Umbilical cord (tissue), 2 donors: ENCODE measurements at places on chromosomes 12 and 14.
A peak's percentile ranks its signal among the peaks of the same experiment; 100 is the strongest.

GRCh38 chr12:42992826-42993225 lies 403.3 kb upstream of the PRICKLE1 start:
- peak; percentile 64 for DNase-seq

GRCh38 chr12:66035288-66035966 lies 95.1 kb downstream of the LLPH start:
- peak; percentile 71 for DNase-seq

GRCh38 chr12:96876966-96877365 lies 30.1 kb upstream of the NEDD1 start:
- no peak for DNase-seq

GRCh38 chr14:33918256-33918655 lies 32.6 kb downstream of the EGLN3 start:
- no peak for DNase-seq

- no peak for DNase-seq
Measured at GRCh38 chr12:121355818-121356217, 3.6 kb upstream of the ANAPC5 start.

- no peak for DNase-seq
Measured at GRCh38 chr14:50750323-50750722, 80.6 kb downstream of the NIN start.

- no peak for DNase-seq
Measured at GRCh38 chr12:117359029-117359845, 2.2 kb downstream of the NOS1 start.

GRCh38 chr14:67440513-67440912 lies 28.5 kb upstream of the PLEK2 start:
- DNase-seq, result no peak

- DNase-seq, result no peak
Measured at GRCh38 chr14:75645056-75645455, 15.6 kb downstream of the ERG28 start.

DNA sequence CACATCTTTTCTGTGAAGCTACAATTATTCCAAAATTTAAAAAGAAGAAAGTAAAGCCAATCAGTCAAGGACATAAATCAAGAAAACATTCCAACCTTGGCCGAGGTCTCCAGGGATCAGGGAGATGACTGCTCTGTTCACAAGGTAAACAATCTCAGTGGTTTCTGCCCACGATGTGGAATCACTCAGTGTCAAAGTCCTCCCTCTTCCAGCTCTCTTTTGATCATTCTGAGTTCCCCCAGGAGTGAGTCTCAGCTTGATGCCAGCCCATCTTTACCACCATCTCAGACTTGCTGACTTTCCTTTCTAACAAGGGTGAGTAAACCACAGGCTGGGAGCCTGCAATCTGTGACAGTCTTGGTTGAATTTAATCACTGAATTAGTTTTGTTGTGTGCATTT lies 4.8 kb upstream of the SERPINA9 start:
- DNase-seq, result no peak

- no peak for DNase-seq
Measured at GRCh38 chr12:119156401-119157044, 22.2 kb upstream of the HSPB8 start.

GRCh38 chr12:27330846-27331245 lies 1.8 kb upstream of the BMAL2 start:
- DNase-seq, result no peak

DNA sequence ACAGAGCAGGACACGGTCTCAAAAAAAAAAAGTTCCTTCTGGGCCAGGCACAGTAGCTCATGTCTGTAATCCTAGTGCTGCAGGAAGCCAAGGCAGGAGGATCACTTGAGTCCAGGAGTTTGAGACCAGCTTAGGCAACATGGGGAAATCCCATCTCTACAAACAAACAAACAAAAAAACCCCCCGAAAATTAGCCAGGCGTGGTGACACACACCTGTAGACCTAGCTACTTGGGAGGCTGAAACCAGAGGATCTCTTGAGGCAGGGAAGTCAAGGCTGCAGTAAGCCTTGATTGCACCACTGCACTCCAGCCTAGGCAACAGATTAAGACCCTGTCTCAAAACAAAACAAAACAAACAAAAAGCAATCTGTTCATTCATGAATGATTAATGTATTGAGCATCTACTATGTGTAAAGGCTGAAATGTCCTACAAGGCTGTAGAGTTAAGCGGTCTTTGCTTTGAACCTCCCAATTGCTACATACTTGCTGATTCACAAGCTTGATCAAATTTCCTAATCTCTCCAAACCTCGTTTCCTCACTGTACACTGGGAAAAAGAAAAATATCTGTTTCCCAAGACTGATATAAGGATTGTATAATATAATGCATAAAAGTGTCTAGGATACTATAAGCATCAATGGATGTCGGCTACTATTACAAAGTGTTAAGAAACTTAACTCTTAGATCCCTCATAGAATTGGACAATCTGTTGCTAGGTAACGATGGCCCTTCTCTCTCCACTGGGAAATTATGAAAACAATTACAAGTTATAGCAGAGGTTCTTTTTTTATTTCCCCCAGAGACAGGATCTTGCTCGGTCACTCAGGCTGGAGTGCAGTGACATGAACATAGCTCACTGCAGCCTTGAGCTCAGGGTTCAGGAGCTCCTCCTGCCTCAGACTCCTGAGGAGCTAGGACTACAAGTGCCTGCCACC lies 7.9 kb upstream of the RILPL2 start:
- no peak for DNase-seq

GRCh38 chr12:68971404-68971803 lies 38.4 kb upstream of the CPM start:
- no peak for DNase-seq

DNA sequence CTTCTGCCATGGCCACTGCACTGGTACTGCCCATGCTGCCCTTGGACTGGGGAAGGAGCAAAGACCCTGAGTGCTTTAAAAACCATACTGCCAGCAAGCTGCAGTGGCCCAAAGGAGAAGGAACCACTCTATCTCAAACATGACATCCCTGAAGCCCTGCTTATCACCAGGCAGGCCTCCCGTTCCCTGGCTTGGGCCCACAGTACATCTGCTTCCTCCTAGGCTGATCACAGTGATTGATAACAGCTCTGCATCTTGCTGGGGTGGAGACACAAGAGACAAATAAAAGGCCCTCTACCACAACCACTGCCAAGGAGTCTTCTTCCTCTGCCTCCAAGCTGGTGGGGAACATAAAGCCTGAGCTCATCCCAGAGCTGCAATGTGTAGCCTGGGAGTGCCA lies 567.5 kb downstream of the TRHDE start:
- DNase-seq, result no peak

GRCh38 chr12:53195516-53196420 lies 11.3 kb downstream of the ITGB7 start:
- no peak for DNase-seq

GRCh38 chr14:53539489-53540126 lies 386.5 kb upstream of the DDHD1 start:
- DNase-seq, result peak; percentile 89

DNA sequence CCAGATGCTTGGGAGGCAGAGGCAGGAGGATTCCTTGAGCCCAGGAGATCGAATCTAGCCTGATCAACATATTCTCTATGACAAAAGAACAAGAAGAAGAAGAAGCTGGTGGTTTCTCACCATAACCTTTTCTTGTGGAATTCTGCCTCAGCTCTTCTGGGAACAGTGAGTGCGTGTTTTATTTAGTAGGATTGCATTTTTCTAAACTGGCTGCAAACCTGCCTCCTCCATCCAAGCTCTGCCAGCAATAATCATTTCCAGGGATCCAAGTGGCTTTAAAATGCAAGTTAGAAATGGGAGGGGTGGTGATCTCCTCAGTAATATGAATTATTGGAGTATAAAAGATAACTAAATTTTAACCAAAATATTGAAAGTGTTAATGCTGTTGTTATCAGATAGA lies 46.1 kb upstream of the MMP17 start:
- DNase-seq, result no peak

GRCh38 chr12:105431537-105432100 lies 101.1 kb downstream of the C12orf75 start:
- peak; percentile 54 for DNase-seq

DNA sequence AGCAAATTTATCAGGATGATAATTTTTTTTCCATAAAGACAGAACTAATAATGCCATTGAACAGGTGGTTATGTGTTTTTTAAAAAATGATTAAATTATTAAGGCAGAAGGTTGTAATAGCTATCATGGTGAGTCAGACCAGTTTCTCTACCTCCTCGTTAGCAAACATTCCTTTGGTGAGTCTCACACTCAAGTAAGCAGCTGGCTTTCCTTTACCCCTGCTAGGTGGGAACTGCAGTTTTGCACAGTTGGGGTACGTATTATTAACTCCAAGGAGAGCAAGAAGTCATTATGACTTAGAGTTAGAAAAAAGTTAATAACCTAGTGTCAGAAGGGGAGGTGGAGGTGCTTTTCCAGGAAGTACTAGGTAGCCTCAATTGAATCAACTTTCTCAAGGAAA lies 165.3 kb downstream of the SNAPC1 start:
- peak; percentile 24 for DNase-seq

DNA sequence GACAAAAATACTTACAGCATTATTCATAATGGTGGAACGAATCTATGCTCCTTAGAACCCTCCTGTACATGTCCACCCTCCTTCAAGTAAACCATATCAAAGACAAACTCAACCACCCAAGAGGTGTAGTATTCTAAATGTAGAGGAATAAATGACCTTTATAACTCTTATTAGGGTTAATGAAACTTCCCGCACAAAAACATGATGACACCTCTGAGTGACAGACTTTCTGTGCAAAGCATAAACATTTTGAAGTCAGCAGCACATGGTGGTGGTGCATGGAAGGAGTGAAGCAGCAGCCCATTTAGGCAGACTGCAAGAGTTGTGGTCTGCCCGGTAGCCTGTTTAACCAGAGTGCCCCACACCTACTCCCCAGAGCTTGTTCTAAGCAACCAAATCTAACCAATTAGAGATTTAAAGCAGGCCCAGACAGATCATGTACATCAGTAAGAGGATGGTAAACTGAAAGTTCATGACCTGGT lies 615 bp upstream of the ASB8 start:
- DNase-seq, result no peak

DNA sequence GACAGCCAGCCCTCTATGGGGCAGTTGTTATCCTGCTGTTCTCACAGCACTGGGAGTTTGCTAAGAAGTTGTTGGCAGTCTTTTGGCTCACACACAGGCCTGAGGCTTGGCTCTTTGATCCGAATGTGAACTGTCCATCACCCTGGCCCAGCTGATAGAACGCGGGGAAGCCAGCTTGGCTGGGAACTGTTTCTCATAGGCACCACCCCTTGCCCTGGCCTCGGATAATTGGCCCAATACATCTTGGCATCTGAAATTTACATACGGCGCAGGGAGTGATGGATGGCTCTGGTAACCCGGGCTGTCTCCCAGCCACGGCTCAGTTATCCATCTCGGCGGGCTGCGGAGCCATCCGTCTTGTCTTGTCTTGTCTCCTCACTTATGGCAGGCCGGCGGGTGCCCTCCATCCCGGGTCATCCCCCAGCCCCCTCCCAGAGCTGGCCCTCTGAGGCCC lies 164.1 kb downstream of the PHETA1 start:
- no peak for DNase-seq

DNA sequence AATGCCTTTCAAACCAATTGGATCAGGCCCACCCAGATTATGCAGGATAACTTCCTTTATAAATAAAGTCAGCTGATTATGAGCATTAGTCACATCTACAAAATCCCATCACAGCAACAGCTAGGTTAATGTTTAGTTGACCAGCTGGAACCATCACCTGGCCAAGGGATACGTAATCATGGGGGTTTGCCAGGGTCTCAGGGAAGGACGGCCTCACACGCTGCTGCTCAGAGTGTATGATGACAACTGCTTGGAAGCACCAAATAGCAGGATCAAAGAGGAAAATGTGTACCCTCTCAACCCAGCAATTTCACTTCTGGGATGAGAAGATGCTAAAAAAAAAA lies 162.6 kb downstream of the SLC15A4 start:
- DNase-seq, result no peak

DNA sequence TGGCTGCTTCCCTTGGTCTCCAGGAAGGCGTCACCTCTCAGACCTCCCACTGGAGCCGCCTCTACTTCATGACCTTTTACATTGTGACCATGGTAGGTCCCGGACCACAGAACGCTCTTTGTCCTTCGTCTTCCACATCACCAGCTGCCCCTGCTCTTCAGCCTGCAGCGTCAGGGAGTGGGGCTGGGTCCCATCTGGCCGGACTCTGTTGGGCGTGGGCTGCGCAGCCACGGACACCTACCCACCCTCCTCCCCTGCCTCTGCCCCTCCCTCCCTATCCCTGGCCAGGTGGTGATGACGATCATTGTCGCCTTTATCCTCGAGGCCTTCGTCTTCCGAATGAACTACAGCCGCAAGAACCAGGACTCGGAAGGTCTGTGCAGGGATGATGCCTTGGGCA lies 43.3 kb downstream of the SLC8B1 start:
- DNase-seq, result no peak

GRCh38 chr12:66516133-66516532 lies 162.7 kb downstream of the GRIP1 start:
- DNase-seq, result no peak

GRCh38 chr12:39571351-39571750 lies 48.3 kb downstream of the ABCD2 start:
- DNase-seq, result no peak

DNA sequence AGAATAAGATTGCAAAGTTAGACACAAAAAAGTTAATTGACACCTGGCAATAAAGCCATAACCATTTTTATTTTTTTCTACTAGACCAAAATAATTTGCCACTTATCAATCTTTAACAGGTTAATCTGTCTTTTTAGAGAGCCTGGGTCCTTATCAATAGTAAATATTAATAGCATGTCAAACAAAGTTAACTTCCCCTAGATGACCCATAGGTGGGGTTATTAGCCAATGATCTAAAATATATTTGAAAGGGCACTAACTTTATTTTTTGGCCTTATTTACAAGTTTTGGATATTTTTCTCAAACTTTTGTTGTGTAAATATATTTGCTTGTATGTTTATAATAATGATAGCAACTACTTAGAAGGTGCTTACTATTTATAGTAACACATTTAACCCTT lies 3.9 kb downstream of the ANKRD33 start:
- no peak for DNase-seq

DNA sequence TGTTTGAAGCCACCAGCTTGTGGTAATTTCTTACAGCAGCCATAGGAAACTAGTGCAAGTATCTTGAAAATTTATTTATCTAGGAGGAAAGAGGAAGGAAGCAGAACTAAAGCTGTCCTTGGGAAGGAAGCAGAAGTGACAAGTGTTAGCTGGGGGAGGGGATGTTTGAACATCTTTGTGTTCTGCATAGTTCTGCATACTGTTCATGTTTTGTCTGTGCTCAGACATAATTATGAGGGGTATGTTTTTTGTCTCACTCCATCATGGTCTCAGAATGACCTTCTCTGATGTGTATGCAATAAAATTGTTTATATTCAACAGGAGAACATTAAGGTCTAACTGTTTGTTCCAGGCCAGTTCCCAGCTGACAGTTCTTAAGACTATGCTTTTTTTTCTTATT lies 606.5 kb downstream of the GALC start:
- DNase-seq, result peak; percentile 26
